ENCODE measurements at places on chromosomes 3 and 15.

DNA sequence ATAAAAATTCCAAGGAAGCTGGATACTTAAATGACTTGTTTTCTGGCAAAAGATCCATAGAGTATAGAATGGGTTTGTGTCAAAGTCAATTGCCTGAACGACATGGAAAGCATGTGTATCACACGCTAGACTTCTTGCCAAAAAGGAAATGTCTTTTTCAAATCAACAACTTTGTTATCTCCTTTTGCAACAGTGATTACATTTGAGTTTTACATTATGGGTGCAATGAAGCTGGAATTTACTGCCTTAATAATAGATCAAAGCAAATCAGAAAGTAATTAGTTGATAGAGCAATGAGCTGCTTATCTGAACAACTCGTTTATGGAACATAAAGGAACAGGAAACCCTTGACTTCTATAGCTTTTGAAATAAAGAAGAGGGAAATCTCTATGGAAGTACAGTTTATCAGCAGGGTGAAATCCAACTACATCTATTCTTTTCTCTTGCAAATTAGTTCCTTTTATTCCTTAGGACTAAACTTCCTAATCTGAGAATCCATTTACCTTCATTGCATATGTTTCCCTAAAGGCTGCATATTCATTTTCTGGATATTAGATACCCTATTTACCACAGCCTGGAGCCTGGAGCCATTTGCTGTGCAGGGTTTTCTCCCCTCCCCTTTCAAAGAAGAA lies 415.1 kb upstream of the NECTIN3 start:
- DNase-seq: no peak

DNA sequence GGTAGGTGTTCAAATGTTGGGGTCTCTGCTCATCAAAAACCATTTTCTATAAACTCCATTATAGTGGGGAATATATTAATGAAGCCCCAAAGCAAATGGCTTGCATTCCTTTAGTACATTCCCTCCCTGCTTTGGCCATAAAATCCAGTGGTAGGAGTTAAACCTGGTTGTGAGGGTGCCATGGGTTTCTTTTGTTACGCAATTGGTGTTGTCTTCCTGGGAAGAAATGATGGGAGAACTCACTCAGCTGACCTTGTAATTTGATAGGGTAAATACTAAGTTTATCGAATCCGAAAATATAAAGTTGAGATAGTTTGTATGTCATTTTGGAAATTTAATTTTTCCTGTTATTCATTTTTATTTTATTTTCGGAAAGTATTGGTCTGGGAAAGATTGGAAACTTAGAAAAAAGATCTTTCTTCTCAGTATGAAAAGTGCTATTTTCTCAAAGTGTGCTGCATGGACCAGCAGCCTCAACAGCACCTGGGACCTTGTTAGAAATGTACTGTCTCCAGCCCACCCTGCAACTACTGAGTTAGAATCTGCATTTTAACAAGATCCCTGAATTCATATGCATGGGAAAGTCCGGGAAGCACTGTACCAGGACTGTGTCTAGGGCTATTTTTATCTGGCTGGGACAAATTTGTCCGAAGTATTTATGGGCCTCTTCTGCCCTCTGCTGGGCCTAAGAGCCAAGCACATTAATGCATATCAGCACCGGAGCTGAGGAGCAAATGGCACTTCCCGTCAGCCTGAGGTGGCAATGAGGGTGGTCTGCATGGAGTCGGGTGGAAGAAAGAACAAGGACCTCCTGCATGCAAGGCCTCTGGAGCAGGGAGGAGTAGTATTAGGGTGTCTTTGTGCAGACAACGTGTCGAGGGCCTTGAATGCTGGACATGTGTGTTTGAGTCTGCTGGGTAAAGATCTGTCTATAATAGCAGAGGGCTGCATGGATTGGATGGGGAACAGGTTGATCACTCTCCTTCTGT lies 54.7 kb downstream of the FAM81A start:
- DNase-seq: peak; percentile 69

DNA sequence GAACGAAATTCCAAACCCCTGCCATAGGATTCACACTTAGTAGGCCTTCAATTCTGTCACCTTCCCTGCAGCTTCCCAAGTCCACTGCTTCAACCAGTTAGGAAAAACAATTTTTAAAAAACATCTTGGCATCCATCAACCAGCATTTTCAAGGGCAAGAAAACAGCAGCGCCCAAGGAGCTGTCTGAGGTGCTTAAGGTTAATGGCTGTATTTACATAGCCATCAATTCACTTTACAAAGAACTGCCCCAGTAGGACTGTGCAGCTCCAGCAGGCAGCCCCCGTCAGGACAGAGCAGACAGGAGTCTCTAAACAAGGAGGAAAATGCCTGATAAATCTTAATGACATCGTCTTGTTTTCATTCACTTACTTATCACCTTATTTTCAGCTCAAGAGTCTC lies 13.3 kb downstream of the TAFA4 start:
- DNase-seq: peak; percentile 16

DNA sequence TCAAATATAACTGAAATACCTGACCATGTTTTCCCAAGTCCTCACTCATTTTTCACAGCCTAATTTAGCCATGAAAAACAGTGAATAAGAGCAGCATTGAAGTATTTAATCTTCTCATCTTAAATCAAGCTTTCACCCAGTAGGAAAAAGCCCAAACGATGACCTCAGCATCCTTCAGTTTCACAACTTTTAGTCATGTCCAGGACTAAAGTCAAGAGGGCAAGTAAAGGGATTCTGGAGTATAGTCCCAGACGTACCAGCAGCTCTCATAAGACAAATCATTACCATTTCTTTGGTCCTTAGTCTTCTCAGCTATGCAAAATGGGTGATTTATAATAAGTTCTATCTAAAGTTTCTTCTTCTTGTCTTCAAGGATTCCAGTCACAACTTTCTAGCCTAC lies 237.3 kb downstream of the IL5RA start:
- DNase-seq: no peak

DNA sequence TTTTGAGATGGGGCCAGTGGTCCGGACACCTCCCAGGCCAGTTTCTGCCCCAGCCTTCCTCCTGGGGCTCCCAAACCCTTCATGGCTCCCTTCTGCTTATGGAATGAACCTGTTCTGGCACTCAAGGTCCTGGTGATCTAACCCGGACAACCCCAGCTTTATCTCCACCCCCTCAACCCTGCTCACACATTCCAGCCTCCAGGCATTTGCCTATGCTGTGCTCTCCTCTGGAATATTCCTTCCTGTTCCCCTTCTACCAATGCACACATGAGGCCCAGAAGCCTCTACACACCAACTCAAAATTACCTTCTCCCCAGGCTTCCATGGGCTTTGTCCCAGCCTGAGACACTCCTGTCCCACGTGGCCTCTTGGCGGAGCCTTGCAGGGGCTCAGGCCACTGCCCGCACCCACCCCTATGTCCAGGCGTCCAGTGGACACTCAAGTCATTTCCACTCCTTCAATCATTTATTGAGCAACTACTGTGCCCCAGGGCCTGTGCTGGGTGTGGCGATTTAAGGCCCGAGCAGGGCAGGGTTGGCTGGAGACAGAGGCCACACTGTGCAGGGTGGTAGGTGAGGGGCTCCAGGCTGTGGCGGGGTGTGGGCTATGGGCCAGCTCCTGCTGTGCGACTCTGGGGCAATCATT lies 18.8 kb downstream of the PLXND1 start:
- DNase-seq: no peak

DNA sequence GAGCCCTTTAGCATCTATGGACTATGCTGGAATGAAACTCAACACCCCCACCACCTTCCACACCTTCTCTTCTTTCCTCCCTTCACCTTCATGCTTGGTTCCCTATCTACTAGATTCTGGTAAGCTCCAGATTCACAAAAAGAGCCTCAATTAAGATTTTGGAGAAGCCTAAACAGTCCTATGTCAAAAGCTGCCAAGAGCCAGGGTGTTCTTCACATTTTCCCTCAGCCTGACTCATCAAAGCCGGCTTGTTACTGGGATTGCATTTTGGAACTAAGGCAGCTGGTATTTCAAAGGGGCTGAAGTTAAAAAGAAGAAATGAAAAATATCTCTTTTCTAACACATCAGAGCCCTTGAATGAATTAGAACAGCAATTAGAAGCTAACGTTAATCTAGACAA lies 247.7 kb downstream of the MYRIP start:
- DNase-seq: no peak

DNA sequence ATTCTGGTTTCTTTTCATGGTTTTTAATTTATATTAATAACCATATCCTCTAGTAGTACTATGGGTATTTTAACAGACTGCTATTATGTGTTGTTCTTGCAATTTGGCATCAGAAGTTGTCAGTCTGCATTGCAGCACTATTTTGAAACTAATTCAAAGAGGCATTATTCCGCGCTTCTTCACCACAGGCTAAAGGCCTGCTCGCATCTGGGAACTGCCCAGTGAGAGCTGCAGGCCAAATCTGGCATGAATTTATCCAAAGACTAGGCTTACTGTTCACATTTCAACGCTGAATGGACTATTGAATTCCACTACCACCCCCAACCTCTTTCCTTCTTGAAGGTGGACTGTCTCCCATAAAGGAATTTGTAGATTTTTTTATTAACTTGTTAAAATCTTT lies 310.4 kb upstream of the NR2F2 start:
- no peak for DNase-seq

DNA sequence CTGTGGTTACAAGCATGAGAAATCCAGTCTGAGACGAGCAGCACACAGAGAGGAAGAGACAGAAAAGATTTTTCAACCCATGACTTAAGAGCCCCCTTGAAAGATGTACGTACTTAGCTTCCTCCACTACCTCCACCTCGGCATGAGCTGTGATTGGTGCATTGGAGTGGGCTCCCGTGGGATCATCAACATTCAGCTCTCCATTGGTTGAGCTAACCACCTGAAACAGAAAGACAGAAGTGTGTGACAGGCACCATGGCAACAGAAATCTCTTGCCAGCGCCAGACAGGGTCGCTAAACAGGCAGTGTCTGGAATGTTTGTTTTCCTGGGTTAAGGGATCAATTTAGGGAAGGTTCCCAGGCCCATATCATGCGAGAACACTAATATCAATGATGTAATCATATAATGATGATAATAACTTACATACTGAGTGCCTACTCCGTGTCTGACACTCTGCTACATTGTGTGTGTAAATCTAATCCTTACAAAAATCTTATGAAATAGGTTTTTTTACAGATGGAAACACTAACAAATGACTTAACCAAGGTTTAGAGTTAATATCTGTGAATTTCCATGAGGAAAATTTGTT lies 17.5 kb upstream of the PPIB start:
- no peak for DNase-seq

GRCh38 chr3:30752970-30753369 lies 141.5 kb downstream of the GADL1 start:
- no peak for DNase-seq

- DNase-seq: no peak
Measured at GRCh38 chr15:82621970-82622369, 25.2 kb downstream of the CPEB1 start.

- DNase-seq: no peak
Measured at GRCh38 chr3:123802007-123802625, 82.0 kb downstream of the MYLK start.

DNA sequence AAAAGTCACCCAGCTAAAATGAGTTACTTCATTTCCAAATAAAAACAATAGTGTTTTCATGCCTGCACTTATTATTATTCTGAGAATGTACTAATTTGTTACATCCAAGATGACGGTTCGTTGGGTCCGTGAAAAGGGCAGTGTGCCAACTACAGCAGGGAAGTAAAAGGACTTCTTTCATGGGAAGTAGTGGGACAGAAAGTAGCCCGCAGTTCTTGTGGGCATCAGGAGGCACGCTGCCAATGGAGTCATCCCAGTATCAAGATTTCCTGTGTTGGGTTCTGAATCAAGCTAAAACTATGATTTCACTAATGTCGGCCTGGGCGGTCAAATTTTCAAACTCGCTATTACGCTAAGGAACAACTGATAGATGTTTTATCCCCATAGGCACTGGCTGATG lies 254.5 kb upstream of the SOX2 start:
- DNase-seq: no peak

DNA sequence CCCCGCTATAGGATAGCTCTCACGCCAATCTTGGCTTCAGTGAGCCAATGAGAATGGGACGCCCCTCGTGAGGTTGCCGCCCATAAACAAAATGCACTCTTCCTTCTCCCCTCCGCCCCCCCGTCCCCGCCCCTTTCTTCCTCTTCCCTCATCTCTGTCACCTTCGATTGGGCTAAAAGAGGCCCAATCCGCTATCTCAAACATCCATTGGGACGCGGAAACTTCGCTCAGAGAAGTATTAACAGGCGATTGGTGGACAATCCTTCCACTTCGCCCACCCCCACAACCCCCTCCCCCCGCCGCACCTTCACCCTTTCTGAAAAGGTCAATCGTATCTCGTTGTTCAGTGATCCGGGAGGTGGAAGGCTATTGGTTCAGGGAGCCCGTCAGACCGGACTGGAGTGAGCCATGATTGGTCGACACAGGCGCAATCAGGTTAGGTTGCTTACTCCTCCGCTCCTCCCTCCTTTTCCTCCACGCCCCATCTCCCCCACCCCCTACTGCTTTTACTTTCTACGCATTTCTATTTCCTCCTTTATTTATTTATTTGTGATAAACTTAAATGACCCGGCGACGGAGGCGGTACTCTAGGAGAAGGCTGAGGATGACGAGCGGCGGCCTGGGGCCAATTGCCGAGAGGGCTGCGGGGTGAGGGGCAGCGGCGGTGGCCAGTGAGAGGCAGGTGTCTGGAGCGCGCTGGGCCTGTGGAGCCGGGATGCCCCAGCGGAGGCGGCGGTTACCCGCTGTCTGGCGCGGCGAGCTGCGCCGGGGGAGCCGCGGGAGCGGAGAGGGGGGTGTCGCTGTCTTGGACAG lies 447 bp upstream of the ZBTB20 start:
- DNase-seq: peak; percentile 99

DNA sequence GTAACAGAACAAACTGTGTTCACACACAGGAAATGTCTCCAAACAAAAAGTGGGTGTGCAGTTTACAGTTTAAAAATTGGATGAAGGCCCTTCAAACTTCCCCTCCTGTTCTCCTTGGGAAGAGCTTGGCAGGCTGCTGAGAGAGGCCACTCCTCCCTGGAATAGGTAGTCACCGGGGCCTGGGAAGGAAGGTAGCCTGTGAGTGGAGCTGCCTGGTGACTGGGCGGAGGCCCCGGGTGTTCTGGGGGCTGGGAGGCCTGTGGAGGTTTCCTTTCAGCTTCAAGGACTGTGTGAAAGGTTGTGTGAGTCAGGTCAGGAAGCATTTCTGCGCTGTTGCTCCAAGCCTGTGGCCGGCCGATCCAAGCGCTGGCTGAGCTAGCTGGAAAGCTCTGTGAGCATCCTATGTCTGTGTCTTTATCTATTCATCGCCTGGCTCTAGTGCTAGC lies 14.1 kb downstream of the SLCO3A1 start:
- DNase-seq: no peak
